Ascending aorta (tissue), 2 donors: ENCODE measurements at places on chromosomes 11 and 22.

DNA sequence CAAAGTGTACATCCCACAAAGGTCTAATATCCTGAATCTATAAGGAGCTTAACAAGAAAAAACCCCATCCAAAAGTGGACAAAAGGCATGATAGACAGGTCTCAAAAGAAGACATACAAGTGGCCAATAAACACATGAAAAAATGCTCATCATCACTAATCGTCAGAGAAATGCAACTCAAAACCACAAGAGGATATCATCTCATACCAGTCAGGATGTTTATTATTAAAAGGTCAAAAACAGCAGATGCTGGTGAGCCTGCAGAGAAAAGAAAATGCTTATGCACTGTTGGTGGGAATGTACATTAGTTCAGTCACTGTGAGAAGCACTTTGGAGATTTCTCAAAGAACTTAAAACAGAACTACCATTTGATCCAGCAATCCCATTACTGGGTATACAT lies 12.7 kb downstream of the LGALS12 start:
- H3K4me3 ChIP-seq: no peak overlapping the region
- H3K36me3 ChIP-seq: no peaks in the 10 kb centered on the region
- no peaks in the 10 kb centered on the region for H3K4me1 ChIP-seq
- DNase-seq: no peak
- H3K27me3 ChIP-seq: no peaks in the 10 kb centered on the region
- H3K27ac ChIP-seq: no peak overlapping the region

- no peaks in the 10 kb centered on the region for H3K27me3 ChIP-seq
- peak; percentile 80 for DNase-seq
- peak overlapping the region; percentile 89 for H3K27ac ChIP-seq
Measured at GRCh38 chr11:64226507-64227051, 505 bp downstream of the NUDT22 start.

- no peak overlapping the region for H3K4me3 ChIP-seq
- H3K4me1 ChIP-seq: peaks cover 15% of the 10 kb centered on the region
- no peak overlapping the region for H3K27ac ChIP-seq
- H3K36me3 ChIP-seq: peaks cover 9% of the 10 kb centered on the region
- no peaks in the 10 kb centered on the region for H3K27me3 ChIP-seq
Measured at GRCh38 chr11:75413864-75414263, 14.5 kb downstream of the RPS3 start.

DNA sequence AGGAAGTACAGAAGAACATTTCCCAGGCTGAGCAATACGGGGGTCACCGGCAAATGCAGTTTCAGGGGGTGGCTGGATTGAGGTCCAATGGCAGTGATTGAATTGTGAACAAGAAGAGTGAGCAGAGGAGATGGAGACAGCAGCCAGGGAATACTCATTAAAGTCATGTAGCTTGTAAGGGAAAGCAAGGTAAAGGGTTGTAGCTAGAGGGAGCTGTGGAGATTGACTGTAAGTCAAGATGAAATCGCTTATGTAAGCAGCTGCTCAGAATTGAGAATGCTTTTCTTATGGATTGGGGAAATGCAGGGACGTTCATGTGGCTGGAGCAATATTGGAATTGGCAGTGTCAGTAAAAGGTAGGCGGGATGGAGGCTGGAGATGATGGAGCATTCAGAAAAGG lies 111.4 kb upstream of the TBCEL start:
- peaks cover 2% of the 10 kb centered on the region for H3K27me3 ChIP-seq
- no peak for DNase-seq
- no peak overlapping the region for H3K27ac ChIP-seq
- H3K4me3 ChIP-seq: no peak overlapping the region

- H3K27ac ChIP-seq: no peak overlapping the region
- H3K36me3 ChIP-seq: no peaks in the 10 kb centered on the region
- H3K4me3 ChIP-seq: no peak overlapping the region
- H3K27me3 ChIP-seq: no peaks in the 10 kb centered on the region
- DNase-seq: no peak
Measured at GRCh38 chr11:34534826-34535225, 21.2 kb upstream of the ELF5 start.

DNA sequence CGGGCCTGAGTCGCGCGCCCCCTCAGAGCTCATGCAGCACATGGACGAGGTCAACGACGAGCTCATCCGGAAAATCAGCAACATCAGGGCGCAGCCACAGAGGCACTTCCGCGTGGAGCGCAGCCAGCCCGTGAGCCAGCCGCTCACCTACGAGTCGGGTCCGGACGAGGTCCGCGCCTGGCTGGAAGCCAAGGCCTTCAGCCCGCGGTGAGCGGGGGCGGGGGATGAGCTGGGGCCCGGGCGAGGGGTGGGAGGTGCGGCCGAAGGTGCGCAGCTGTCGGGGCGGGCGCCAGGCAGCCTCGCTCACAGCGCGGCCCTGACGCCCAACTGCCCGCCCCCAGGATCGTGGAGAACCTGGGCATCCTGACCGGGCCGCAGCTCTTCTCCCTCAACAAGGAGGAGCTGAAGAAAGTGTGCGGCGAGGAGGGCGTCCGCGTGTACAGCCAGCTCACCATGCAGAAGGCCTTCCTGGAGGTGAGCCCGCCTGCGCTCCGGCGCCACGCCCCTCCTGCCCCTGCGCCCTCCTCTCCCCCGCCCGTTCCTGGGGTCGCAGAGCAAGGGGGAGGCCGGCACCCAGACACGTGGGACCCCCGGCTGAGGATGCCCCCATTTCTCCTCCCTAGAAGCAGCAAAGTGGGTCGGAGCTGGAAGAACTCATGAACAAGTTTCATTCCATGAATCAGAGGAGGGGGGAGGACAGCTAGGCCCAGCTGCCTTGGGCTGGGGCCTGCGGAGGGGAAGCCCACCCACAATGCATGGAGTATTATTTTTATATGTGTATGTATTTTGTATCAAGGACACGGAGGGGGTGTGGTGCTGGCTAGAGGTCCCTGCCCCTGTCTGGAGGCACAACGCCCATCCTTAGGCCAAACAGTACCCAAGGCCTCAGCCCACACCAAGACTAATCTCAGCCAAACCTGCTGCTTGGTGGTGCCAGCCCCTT lies 20.5 kb downstream of the EPS8L2 start:
- no peaks in the 10 kb centered on the region for H3K27me3 ChIP-seq
- peaks cover 17% of the 10 kb centered on the region for H3K4me1 ChIP-seq
- peaks cover 1% of the 10 kb centered on the region for H3K36me3 ChIP-seq
- peak overlapping the region; percentile 34 for H3K4me3 ChIP-seq
- peak overlapping the region; percentile 95 for H3K27ac ChIP-seq

DNA sequence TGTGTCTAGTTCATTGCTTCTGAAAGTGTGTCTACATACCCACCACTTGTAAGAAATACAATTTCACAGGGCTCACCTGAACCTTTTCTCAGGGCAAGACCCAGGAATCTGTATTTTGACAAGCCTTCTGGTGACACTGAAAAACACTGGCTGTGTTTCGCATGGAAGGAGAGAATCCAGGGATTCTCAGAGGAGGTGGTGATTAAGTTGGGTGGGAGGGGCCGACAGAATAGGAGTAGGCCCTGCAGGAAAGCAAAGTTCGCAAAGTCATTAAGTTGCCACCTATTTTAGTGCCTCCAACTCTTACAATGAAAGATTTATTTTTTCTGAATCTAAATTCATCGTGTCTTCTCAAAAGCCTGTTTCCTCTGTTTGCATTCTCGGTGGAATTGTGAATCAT lies 186.8 kb downstream of the FAT3 start:
- no peaks in the 10 kb centered on the region for H3K4me1 ChIP-seq
- no peak overlapping the region for H3K4me3 ChIP-seq
- DNase-seq: no peak
- no peaks in the 10 kb centered on the region for H3K27me3 ChIP-seq

DNA sequence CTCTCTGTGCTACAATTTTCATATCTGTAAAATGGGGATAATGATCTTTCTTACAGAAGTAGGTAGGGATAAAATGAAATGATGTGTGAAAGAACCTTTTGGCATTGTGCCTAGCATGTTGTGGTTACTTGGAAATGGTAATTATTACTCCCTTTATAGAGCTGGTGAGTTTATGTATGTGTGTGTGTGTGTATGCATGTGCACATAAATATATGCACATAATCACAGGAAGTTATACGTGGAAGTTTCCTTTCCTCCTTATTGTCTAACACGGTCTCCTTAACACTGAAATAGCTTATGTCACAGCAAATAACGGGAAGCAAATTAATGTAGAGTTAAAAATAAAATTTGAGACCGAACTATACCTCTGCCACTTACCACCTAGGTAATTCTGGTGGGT lies 163.7 kb upstream of the ZBED5 start:
- no peaks in the 10 kb centered on the region for H3K27me3 ChIP-seq
- H3K27ac ChIP-seq: no peak overlapping the region
- H3K36me3 ChIP-seq: no peaks in the 10 kb centered on the region

DNA sequence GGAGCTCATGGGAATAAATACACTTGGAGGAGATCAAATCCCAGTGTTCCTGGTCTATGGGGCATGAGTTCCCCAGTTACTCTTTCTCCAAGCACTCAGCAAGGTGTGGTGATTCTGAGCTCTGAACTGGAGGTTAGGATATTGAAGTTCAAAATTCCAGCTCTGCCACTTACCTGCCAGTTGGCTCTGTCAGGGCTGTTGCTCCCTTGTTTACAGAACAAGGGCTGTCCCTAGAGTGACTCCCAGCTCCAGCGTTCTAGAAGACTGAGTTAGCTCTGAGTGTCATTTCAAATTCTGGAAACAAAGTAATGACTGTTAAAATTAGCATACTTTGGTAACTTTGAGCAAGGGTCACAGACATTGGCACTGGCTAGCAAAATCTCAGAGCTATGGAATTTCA lies 69.7 kb upstream of the ZBED5 start:
- DNase-seq: no peak
- H3K4me3 ChIP-seq: no peak overlapping the region
- H3K4me1 ChIP-seq: no peaks in the 10 kb centered on the region
- no peaks in the 10 kb centered on the region for H3K27me3 ChIP-seq

- no peak overlapping the region for H3K27ac ChIP-seq
- no peak overlapping the region for H3K4me3 ChIP-seq
- no peaks in the 10 kb centered on the region for H3K36me3 ChIP-seq
- DNase-seq: no peak
- H3K4me1 ChIP-seq: no peaks in the 10 kb centered on the region
- no peaks in the 10 kb centered on the region for H3K27me3 ChIP-seq
Measured at GRCh38 chr11:78940500-78941225, 366.0 kb upstream of the NARS2 start.

- no peaks in the 10 kb centered on the region for H3K4me1 ChIP-seq
- no peaks in the 10 kb centered on the region for H3K27me3 ChIP-seq
- H3K27ac ChIP-seq: no peak overlapping the region
- no peak overlapping the region for H3K4me3 ChIP-seq
- H3K36me3 ChIP-seq: no peaks in the 10 kb centered on the region
Measured at GRCh38 chr11:106937111-106937510, 81.2 kb downstream of the GUCY1A2 start.

GRCh38 chr11:62804310-62805075 lies 747 bp downstream of the NXF1 start:
- peaks cover 37% of the 10 kb centered on the region for H3K36me3 ChIP-seq
- H3K4me3 ChIP-seq: peak overlapping the region; percentile 93
- H3K27ac ChIP-seq: peak overlapping the region; percentile 78
- peaks cover 14% of the 10 kb centered on the region for H3K4me1 ChIP-seq
- DNase-seq: no peak

DNA sequence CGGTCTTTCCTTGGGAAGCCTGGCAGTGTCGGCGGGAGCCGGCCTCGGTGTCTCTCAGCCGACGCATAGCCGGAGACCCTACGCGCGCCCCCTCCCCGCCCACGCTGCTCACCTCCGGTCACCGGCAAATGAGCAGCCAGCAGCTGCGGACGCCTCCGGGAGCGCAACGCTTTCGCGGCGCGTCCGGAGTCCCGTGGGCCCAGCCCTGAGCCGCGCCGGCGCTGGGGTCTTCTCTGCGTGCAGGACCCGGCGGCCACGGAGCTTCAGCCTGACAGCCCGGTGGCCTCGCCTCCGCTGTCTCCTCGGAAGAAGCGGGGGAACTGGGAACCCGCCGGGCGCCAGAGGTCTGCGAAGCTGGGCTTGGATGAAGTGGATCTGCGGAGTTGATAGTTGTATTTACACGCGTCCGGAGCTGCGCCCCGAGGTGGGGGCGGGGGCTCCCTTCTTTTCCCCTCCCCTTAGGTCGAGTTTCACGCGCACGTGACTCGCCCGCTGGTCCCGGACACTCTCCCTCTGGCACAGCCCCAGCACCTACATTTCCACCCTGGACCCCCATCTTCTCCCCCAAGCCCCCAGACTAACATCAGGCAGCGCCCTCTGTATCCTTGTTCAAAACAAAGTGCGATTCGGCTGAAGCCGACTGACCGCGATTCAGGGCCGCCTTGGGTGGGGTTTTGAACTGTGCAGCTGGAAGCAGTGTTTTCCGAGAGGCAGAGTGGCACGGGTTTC lies at the start of gene SLC43A1:
Gene SLC43A1 (minus strand): TSS at position 371 of the 729 bp plus-strand sequence. CDS start 1,591 bp downstream, outside the sequence.
- H3K4me1 ChIP-seq: no peaks in the 10 kb centered on the region

- H3K27ac ChIP-seq: no peak overlapping the region
- no peaks in the 10 kb centered on the region for H3K4me1 ChIP-seq
- DNase-seq: peak; percentile 89
- H3K4me3 ChIP-seq: no peak overlapping the region
Measured at GRCh38 chr11:62081378-62082291, 42.2 kb upstream of the INCENP start.

DNA sequence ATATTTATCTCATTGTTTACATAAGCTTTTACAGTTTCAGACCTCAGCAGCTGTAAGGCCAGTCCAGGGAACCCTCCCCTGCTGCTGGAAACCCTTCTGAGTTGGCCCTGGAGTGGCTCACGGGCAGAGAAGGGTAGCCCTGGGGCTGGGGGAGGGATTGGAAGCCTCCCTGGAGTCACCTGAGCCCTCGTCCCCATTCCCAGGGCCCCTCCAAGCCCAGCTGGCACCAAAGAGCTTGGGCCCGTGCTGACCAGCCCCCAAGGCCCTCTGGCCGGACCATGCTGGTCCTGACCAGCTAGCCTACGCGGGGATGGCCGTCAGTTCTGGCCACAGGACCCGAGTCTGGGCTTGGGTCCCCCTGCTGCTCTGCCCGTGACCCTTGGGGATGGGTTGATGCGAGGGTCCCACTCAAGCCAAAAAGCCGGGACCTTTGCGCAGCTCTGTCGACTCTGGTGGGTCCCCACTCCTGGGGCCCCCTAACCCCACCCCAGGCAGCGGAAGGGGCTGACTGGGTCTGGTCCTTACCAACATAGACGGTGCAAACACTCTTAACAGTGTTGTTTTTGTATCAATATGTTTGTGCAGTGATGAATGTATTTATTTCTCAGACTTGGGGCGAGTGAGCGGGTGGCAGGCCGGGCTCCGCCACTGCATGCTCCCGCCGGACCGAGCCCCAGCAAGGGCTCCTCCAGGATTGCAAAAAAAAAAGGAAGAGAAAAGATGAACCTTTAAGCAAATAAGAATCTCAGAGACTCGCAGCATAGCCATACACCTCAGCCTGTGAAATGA lies 17.5 kb upstream of the TMEM191C start:
- peaks cover 29% of the 10 kb centered on the region for H3K36me3 ChIP-seq
- no peak for DNase-seq
- H3K4me3 ChIP-seq: no peak overlapping the region
- H3K27me3 ChIP-seq: no peaks in the 10 kb centered on the region
- H3K4me1 ChIP-seq: no peaks in the 10 kb centered on the region
- H3K27ac ChIP-seq: no peak overlapping the region

DNA sequence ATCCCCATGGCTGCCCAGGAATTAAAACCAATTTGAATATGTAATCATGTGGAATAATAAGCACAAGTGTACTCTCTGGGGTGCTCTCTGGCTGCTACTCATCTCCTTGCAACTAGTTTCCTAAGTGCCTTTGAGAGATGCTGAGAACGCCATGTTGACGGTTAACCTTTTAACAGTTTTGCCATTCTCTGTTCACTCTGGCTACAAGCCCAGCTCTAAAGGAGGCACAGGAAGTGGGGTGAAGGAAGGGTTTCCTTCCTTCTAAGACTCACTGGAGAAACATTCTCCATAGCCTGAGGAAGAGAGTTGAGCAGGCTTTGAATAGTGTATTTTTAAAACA lies 122.0 kb upstream of the ZC3H12C start:
- no peak for DNase-seq
- H3K4me3 ChIP-seq: no peak overlapping the region
- no peaks in the 10 kb centered on the region for H3K4me1 ChIP-seq
- H3K27me3 ChIP-seq: no peaks in the 10 kb centered on the region
- no peaks in the 10 kb centered on the region for H3K36me3 ChIP-seq
